Lung microvascular endothelial cell (primary cell): ENCODE measurements at places on chromosomes 11 and 22.

DNA sequence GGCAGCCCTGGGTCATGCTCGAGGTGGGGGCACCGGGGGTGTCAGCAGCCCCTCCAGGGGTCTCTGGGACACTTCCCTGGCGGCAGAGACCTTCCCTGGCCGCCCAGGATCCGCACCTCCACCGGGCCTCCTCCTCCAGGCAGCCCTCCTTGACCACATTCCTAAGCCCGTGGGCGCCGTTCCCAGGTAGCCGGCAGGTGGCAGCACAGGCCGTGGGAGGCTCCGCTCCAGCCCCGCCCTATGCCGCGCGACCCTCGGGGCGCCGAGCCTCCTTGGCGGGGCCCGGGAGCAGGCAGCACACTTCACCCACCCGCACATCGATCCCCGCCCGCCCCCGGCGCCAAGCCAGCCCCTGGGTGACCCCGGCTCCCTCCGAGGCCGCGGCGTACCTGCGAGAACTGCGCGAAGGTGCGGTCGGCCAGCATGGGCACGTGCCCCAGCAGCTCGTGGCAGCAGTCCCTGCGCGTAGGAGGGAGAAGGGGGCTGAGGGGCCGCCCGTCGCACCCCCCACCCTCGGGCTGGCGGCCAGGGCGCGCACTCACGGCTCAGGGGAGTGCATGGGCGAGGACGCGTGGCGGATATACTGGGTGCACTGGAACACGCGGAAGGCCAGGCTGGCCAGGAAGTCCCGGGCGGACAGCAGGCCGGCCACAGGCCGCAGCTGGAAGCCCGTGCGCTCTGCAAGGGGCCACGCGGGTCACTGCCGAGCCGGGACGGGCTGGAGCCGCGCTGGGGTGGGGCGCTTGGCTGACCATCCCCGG is 5.3 kb upstream of the INS start:
- DNase-seq: peak; percentile 33

DNA sequence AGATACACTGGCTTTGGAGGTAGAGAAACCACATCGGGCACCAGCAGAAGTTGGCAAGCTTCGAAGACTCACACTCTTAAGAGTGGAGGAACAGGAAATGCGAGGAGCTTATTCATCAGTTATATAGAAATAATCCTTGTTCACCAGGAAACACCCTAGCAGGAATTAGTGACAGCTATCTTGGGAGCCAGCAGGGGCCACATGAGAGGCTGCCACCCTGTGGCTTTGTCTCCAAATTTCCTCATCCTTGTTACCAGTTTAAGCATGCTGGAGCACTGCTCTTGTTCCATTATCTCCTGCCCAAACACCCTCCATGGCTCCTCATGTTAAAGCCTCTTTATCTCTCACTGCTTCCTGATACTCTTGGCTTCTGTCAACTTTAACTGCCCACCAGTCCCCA is 131.0 kb downstream of the PLEKHA7 start:
- DNase-seq: peak; percentile 52

DNA sequence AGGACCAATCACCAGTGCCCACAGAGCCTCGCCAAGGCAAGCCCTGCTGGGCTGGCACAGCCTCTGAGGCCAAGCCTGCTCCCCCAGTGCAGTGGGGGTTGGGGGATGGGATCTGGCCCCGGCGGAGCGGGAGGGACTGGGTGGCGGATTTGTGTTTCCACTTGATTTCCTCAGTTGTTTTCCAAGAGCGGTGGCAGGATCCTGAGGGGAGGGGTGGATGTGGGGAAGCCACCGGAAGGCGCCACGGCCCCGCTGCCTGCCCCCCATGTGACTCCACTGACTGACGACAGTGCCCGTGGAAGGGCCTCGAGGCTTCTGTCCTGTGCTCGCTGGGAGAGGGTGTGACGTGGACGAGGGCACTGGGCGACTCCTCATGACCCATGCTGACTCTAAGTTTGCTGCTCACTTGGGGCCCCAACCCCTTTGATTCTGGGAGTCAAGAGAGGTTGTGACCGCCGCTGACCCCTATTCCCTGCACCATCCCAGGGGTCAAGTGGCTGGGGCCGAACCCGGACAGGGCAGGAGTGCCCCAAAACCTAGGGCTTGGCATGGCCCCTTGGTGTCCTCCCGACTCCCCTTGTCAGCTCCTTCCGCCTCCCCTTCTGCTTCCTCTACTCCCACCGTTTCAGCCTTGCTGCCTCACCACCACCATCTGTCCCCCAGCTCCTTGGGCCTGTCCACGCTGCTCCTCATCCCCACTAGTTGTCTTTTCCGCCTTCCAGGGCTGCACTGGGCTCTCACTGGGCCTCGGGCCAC is 23.5 kb upstream of the PICK1 start:
- peak; percentile 64 for DNase-seq

GRCh38 chr22:27295605-27296004 is 506.0 kb downstream of the MN1 start:
- no peak for DNase-seq

DNA sequence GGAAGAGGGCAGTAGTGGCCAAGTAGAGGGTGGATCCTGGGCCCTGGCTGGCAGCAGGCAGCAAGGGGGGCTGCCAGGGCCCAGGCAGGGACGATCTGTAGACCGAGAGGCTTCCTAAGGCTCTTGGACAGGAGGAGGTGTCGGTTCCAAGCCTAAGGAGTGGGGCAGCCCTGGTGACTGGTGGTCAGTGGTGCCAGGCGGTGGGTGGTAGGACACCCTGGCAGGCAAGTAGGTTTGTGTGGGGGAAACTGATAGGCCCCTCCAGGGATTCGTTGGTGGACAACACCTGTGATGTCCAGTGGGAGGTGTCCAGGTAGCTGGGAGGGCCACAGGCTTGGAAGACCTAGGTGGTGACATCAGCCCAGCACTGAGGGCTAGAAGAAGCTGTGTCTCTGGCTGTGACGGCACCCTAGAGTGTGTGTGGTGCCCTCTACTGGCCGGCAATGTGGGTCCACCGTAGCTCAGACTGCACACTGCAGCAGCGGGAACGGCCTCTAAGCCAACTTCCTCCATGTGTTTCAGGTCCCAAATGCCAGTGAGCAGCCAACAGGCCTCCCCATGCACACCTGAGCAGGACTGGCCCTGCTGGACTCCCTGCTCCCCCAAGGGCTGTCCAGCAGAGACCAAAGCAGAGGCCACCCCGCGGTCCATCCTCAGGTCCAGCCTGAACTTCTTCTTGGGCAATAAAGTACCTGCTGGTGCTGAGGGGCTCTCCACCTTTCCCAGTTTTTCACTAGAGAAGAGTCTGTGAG is 9.4 kb upstream of the SAMM50 start:
- peak; percentile 73 for DNase-seq

DNA sequence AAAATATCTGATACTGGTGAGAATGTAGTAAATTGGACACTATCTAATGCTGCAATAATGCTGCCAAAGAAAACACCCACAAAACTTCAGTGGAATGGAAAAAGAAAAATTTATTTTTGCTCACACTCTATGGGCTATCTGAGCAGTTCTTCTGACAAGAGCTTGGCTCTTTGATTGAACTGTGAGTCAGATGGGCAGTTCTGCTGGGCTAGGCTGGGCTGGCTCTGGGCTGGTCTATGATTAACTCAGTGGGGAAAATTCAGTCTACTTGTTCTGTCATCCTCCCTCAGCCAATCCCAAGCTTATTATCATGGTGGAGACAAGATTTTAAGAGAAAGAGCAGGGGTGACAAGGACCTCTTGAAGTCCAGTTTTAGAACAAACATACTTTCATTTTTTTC is 1404.8 kb downstream of the LRRC4C start:
- DNase-seq: no peak

GRCh38 chr11:125102510-125102909 is 8.9 kb downstream of the TMEM218 start:
- no peak for DNase-seq
